ENCODE measurements at places on chromosomes 1 and 21.

DNA sequence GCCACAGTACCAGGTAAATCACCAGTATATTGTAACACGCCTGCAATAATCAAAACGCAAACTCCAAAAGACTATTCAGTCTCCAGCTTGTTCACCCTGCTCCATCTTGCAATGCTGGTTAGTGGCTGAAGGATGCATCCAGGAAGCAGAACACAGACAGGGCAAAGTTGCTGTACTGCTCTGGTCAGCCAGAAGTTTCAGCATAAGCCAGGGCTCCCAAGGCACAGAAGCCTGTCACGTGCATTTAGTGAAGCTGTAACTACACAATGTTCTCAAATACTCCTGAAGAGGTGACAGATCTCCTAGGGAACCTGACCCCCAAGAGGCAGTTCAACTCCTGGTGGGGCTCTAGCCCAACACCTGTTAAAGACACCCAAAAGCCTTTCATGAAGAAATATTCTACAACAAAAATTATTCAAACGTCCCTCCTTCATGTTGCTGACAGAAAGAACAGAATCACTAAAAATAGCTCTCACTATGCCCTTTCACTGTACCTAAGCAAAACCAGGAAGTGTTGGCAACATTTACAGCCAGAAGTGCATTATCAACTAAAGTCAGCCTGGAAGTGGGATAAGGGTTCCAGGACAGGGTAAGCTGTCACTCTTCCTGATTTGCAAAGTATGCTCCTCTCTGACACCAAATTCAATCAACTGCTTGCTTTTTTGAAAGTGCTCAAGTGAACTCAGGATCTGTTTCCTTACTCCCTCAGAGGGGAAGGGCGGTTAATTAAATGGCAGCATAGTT, 52.1 kb downstream of the SLC35D1 start:
- DNase-seq: no peak

GRCh38 chr1:35691571-35692220, 27.0 kb downstream of the C1orf216 start:
- no peak for DNase-seq

GRCh38 chr1:203390298-203390697, 39.4 kb upstream of the FMOD start:
- no peak for DNase-seq

- no peak for DNase-seq
Observed at GRCh38 chr1:111147948-111148347, 7.9 kb downstream of the CEPT1 start.

GRCh38 chr1:38004284-38005108, 818 bp downstream of the FHL3 start:
- DNase-seq: no peak

- DNase-seq: no peak
Observed at GRCh38 chr1:161216945-161217712, 2.0 kb downstream of the FCER1G start.

Measured in NCI-H2081 treated with DMSO at 0.1 percent for 48 hours (cell line).